ENCODE measurements at places on chromosomes 3 and 15.

GRCh38 chr3:182692695-182693094 lies 100.6 kb upstream of the ATP11B start:
- DNase-seq = no peak

DNA sequence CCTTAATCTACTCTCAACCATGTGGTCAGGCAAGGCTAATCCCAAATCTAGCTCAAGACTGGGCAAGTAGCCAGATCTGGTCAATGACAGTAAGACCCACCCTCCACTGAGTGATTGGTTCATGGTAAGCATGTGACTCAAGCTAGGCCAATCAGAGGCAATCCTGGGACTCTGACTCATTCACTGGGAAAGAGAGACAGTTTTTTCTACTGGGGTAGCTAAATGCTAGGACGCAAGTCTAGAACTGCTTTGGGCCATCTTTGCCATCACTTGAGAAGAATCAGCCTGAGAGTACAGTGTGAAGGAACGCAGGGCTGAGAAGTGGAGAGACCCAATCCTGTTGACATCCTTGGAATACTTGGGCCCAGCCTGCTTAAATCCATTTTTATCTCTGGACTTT lies 9.4 kb upstream of the RAD18 start:
- no peak for DNase-seq

DNA sequence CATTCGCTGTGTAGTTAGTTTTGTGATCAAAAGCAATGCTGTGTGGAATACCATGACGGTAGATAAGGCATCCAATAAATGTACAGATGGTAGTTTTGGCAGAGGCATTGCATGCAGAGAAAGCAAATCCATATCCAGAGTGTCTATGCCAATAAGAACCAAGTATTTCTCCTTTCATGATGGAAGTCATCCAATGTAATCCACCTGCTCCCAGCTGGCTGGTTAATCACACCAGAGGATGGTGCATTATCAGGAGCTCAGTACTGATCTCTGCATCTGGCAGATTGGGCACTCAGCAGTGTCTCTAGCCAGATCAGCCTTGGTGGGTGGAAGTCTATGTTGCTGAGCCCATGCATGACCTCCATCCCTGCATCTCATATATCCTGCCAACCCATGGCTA lies 677.7 kb upstream of the NECTIN3 start:
- no peak for DNase-seq

GRCh38 chr3:50340448-50341329 lies at the start of gene RASSF1:
RASSF1 (minus strand) TSS chr3:50340836; CDS start chr3:50340805, 31 bp downstream.
- peak; percentile 82 for DNase-seq

- no peak for DNase-seq
Observed at GRCh38 chr15:40322531-40323238, 807 bp upstream of the INAFM2 start.

DNA sequence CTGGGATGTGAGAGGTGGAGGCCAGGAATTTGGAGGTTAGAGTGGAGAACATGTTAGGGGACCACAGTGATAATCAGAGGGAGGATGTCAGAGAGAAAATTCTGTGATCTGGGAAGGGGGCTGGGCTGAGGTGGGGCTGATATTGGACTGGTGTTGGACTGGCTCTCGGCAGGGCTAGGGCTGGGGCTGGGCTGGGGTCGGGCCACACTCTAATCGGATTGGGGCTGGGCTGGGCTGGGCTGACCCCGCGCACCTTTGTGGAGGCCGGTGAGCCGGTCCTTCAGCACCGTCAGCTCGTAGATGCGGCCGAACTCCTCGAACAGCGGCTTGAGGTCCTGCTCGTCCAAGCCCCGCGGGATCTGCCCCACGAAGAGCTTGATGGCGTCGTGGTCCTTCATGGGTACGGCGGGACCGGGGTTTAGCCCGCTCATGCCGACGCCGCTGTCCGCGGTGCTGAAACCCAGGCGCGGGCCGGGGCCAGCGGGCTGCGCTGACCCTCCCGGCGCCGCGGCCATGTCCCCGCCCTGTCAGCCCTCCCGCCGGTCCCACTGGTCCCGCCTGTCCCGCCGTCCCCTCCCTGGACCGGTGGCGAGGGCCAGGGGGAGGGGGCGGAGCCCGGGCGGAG lies 485 bp downstream of the CELF6 start:
- DNase-seq = peak; percentile 47

DNA sequence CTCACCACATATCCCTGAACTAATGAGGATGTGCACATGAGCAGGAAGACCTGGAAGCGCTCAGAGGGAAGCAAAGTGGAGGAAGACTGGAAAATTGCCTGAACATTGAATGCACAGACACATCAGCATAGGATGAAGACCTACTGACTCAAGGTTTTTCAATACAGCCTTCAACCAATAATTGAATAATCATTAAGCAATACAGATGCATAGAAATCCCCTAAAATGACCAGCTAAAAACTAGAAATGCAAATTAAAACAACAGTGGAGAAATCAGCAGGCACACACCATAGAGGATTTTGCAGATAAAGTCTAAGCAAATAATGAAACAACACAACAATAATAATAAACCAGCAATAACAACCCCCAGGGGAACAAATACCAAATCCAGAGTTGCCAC lies 80.4 kb downstream of the CEP152 start:
- no peak for DNase-seq

DNA sequence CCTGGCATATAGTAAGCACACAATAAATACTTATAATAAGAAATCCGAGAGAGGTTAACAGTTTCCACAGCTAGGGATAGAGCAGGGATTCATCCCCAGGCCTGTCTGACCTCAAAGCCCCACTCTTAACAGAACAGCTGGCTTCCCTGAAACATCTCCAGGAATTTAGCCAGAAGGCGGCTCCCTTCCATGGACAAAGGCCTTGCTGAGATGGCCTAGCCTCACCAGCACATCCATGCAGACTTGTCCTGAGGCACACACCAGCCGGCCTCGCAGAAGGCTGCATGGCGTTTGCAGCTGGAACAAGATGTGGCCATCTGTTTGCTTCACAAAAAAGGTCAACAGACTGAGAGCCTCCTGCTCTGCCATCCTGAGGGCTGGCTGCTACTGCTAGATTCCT lies 245.4 kb downstream of the SLCO3A1 start:
- no peak for DNase-seq

- DNase-seq = no peak
Observed at GRCh38 chr3:9500108-9501050, 53.2 kb downstream of the LHFPL4 start.

- no peak for DNase-seq
Observed at GRCh38 chr3:132637590-132637989, 22.0 kb downstream of the ACAD11 start.

GRCh38 chr3:66052721-66053549 lies 14.2 kb upstream of the MAGI1 start:
- no peak for DNase-seq

DNA sequence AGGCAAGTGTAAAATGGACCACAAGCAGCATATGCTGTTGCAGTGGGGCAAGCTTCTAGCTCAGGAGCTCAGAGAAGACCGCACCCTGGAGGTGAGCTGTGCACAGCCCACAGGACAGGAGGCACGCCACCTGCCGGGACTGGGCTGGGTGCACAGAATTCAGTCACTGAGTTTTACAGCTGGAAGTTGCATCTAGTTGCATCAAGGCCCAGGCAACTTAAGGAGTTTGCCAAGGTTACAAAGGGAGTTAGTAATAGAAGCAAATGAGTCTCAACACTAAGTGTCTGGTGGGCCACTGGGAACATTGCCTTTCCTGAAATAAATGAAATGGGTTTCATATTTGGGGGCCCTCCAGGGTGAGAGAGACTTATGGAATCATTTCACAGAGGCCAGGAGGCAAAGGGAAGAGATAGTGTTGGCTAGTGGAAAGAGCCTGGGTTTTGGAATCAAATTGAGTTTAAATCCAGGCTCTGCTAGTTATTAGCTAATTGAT lies 36.0 kb upstream of the TIMP4 start:
- no peak for DNase-seq

GRCh38 chr3:5766848-5767247 lies 579.3 kb downstream of the EDEM1 start:
- DNase-seq = no peak

- no peak for DNase-seq
Observed at GRCh38 chr15:78105476-78106241, 13.3 kb downstream of the SH2D7 start.

- DNase-seq = no peak
Observed at GRCh38 chr3:146181216-146181615, 20.2 kb upstream of the PLOD2 start.

- peak; percentile 66 for DNase-seq
Observed at GRCh38 chr3:63818282-63819150, 583 bp upstream of the C3orf49 start.

DNA sequence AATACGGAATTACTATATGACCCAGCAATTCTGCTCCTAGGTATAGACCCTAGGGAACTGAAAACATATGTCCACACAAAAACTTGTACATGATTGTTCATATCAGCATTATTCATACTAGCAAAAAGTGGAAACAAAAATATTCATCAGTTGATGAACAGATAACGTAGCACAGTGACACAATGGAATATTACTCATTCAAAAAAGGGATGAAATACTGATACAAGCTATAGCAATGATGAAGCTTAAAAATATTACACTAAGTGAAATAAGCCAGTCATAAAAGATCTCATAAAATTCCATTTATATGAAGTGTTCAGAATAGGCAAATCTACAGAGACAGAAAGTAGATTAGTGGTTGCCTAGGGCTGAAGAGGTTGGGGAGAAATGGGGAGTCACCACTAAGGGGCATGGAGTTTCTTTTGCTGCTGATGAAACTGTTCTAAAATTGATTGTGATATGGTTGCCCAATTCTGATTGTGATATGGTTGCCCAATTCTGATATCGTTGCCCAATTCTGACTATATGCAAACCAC lies 10.5 kb downstream of the C15orf61 start:
- DNase-seq = no peak

GRCh38 chr3:192848371-192849233 lies 69.1 kb downstream of the MB21D2 start:
- no peak for DNase-seq

- peak; percentile 30 for DNase-seq
Observed at GRCh38 chr3:36991923-36992805, 767 bp downstream of the EPM2AIP1 start.

DNA sequence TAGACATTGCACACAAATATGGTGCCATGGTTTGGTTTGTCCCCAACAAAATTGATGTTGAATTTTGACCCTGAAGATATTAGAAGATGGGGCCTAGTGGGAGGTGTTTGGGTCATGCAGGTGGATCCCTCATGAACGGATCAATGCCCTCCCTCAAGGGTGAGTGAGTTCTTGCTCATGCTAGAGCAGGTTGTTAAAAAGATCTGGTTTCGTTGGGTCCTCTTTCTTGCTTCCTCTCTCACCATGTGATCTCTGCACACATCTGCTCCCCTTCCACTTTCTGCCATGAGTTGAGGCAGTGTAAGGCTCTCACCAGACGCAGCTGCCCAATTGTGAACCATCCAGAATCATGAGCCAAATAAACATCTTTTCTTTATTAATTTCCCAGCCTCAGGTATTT lies 87.8 kb upstream of the MDFIC2 start:
- DNase-seq = no peak

- DNase-seq = no peak
Observed at GRCh38 chr3:52779837-52780585, 2.6 kb downstream of the ITIH1 start.

Data from tibial artery (tissue), 4 donors.